ENCODE measurements at places on chromosomes 7 and 10. TPM values are rescaled to one million over a fixed set of nuclear protein-coding genes. Genes with fewer than 3 reads are reported as not detected.

The HKDC1 gene
- total RNA-seq: not detected

The ADRA2A gene
- total RNA-seq: 0.32 TPM

The FAM241B gene
- 50.1 TPM for total RNA-seq

The NEUROD6 gene
- total RNA-seq: not detected

The PRTFDC1 gene
- total RNA-seq: 14.4 TPM

The PLEKHS1 gene
- total RNA-seq: not detected

The FGFR2 gene
- total RNA-seq: 7.4 TPM

The EIF4H gene
- 234 TPM for total RNA-seq

The OPN4 gene
- not detected for total RNA-seq

The CD36 gene
- 1.7 TPM for total RNA-seq

The ICA1 gene
- 9.8 TPM for total RNA-seq

The LIPJ gene
- 0.22 TPM for total RNA-seq

The FRAT1 gene
- 10.0 TPM for total RNA-seq

DNA sequence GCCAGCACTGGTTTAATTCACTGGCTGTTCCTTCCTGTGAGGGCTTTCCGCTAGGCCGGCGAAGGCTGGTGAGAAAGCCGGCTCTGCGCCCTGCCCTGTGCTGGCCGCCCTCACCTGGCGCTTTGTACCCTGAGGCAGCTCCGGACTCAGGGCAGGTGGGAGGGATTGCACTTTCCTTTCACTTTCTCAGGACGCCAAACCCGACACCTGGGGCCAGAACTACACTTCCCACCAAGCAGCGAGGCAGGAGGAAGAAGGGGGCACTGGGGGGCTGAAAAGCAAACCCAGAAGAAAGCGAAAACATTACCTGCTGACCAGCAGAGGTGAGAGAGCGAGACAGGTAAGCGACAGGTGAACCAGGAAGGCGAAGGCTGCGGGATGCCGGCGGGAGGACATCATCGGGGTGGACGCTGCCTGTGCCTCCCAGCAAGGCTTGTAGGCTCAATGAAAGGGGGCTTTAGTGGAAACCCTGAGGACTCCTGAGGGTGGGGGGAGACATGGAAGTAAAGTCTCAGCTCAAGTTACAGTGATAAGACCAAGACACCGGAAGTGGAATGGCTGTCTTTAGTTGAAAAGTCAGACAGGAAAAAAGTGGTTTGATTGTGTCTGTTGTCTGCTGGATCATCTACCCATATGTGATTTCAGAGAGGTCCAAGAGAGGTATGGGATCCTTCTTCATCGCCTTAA, at the start of gene RAB19:
RAB19 (plus strand) TSS at position 181 of the 687 bp plus-strand sequence. CDS start 3,589 bp downstream, outside the sequence.
- H3K27ac ChIP-seq: no peak within 1 kb of the TSS
- peaks cover 8% of the 10 kb centered on the region for H3K4me1 ChIP-seq
- no peaks in the 10 kb centered on the region for H3K36me3 ChIP-seq
- DNase-seq: no peak
- peaks cover 5% of the 10 kb centered on the region for H3K27me3 ChIP-seq

- no peak for DNase-seq
- peaks cover 1% of the 10 kb centered on the region for H3K27me3 ChIP-seq
- H3K4me1 ChIP-seq: peaks cover 38% of the 10 kb centered on the region
- no peaks in the 10 kb centered on the region for H3K36me3 ChIP-seq
- H3K27ac ChIP-seq: peak overlapping the region; percentile 80
Measured at GRCh38 chr10:84334811-84335210, 6.4 kb downstream of the CCSER2 start.

GRCh38 chr10:93707623-93708022, 5.2 kb upstream of the FRA10AC1 start:
- no peaks in the 10 kb centered on the region for H3K27me3 ChIP-seq
- DNase-seq: no peak
- H3K36me3 ChIP-seq: no peaks in the 10 kb centered on the region
- no peak overlapping the region for H3K4me3 ChIP-seq

DNA sequence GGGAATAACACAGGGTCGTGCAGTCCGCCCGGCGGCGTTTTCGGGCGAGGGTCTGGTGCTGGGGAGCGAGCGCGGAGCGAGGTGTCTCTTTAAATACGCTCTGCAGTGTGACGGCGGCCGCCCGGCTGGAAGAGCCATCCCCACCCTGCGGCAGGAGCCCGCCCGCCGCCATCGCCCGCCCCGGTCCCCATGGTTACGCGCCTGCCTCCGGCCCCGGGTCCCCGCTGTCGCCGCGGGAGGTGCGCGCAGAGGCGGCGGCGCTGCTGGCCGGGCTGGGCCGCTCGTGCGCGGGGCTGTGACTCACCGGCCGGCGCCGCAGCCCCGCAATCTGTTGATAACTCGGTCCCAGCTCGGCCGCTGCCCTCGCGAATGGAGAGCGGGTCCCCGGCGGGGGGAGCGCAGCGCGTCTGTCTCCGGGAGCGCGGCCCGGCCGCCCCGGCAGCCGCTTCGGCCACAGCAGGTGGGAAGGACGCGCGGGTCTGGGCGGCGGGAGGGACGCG, at the start of gene ADGRA1:
ADGRA1 (plus strand) TSS at position 246 of the 500 bp plus-strand sequence. CDS start 986 bp downstream, outside the sequence.
- peak within 1 kb of the TSS; percentile 86 for H3K4me3 ChIP-seq
- peak; percentile 84 for DNase-seq
- peaks cover 13% of the 10 kb centered on the region for H3K4me1 ChIP-seq
- H3K27ac ChIP-seq: peak within 1 kb of the TSS; percentile 69
- H3K27me3 ChIP-seq: peaks cover 5% of the 10 kb centered on the region

DNA sequence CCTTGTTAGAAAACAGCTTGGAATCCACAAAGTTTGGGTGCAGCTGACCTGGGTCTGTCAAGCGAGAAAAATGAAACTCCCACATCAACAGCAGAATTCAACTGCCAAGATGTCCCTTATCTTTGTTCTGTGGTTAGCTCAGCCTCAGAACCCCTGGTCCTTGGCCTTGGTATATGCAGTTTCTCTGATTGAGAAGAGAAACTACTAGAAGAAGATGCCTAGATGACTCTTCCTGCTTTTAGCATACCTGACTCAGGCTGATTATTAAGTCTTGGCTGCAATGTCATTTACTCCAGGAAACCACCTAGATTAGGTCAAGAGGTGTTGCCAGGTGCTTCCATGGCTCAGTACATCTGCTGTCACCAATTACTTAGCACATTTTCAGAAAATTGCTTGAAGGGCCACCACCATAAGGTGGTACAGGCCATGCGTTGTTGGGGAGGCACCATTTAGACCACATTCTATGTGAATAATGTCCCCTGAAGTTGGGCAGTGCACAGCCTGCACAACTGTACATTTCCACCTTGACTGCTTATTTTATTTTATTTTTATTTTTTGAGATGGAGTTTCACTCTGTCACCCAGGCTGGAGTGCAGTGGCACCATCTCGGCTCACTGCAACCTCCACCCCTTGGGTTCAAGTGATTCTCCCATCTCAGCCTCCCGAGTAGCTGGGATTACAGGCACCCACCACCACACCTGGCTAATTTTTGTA, 59.4 kb upstream of the ZNF438 start:
- H3K27ac ChIP-seq: no peak overlapping the region
- H3K36me3 ChIP-seq: peaks cover 5% of the 10 kb centered on the region
- H3K27me3 ChIP-seq: peaks cover 3% of the 10 kb centered on the region
- H3K4me1 ChIP-seq: peaks cover 9% of the 10 kb centered on the region
- no peak for DNase-seq

GRCh38 chr7:85587785-85588184, 400.9 kb upstream of the SEMA3D start:
- H3K4me1 ChIP-seq: peaks cover 3% of the 10 kb centered on the region
- no peaks in the 10 kb centered on the region for H3K27me3 ChIP-seq
- H3K4me3 ChIP-seq: no peak overlapping the region
- no peak for DNase-seq

DNA sequence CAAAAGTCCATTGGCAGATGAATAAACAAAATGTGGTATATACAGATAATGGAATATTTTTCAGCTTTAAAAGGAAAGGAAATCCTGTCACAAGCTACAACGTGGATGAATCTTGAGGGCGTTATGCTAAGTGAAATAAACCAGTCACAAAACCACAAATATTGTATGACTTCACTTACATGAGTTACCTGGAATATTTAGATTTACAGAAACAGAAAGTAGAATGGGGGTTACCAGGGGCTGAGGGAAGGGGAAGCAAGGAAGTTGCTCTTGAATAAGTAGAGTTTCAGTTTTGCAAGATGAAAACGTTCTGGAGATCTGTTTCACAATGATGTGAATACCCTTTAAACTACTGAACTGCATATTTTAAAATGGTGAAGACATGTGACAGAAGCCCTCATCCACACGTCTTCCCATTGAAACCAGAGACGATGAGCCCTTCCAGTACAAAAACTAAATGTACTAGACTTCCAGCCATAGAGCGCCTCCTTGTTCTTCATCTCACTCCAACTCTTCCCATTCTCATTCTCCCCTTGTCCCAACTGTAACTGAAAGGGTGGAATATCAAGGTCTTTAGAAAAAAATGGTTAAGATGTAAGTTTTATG, 62.4 kb downstream of the MICU1 start:
- H3K4me3 ChIP-seq: no peak overlapping the region

- DNase-seq: no peak
- H3K27ac ChIP-seq: no peak overlapping the region
- no peaks in the 10 kb centered on the region for H3K36me3 ChIP-seq
- peaks cover 3% of the 10 kb centered on the region for H3K4me1 ChIP-seq
- H3K27me3 ChIP-seq: peaks cover 1% of the 10 kb centered on the region
Measured at GRCh38 chr7:65809982-65810288, 62.9 kb upstream of the VKORC1L1 start.

- H3K4me1 ChIP-seq: no peaks in the 10 kb centered on the region
- H3K27me3 ChIP-seq: no peaks in the 10 kb centered on the region
- H3K36me3 ChIP-seq: no peaks in the 10 kb centered on the region
- no peak for DNase-seq
Measured at GRCh38 chr7:8702807-8703206, 269.4 kb downstream of the NXPH1 start.

- H3K27me3 ChIP-seq: peaks cover 4% of the 10 kb centered on the region
- H3K36me3 ChIP-seq: no peaks in the 10 kb centered on the region
- peaks cover 18% of the 10 kb centered on the region for H3K4me1 ChIP-seq
- H3K4me3 ChIP-seq: peak overlapping the region; percentile 35
Measured at GRCh38 chr10:6729861-6730344, 149.8 kb upstream of the PRKCQ start.

- H3K27ac ChIP-seq: no peak overlapping the region
- no peak for DNase-seq
Measured at GRCh38 chr10:102024799-102025198, 31.2 kb downstream of the ARMH3 start.

GRCh38 chr10:42952349-42952748, 124.5 kb upstream of the RET start:
- peaks cover 2% of the 10 kb centered on the region for H3K4me1 ChIP-seq
- peaks cover 9% of the 10 kb centered on the region for H3K36me3 ChIP-seq
- peak; percentile 74 for DNase-seq
- peaks cover 7% of the 10 kb centered on the region for H3K27me3 ChIP-seq
- H3K27ac ChIP-seq: peak overlapping the region; percentile 43

- no peaks in the 10 kb centered on the region for H3K36me3 ChIP-seq
- no peaks in the 10 kb centered on the region for H3K27me3 ChIP-seq
- H3K4me3 ChIP-seq: no peak overlapping the region
- no peak for DNase-seq
- peaks cover 2% of the 10 kb centered on the region for H3K4me1 ChIP-seq
- H3K27ac ChIP-seq: no peak overlapping the region
Measured at GRCh38 chr10:59588791-59589190, 120.9 kb downstream of the SLC16A9 start.

DNA sequence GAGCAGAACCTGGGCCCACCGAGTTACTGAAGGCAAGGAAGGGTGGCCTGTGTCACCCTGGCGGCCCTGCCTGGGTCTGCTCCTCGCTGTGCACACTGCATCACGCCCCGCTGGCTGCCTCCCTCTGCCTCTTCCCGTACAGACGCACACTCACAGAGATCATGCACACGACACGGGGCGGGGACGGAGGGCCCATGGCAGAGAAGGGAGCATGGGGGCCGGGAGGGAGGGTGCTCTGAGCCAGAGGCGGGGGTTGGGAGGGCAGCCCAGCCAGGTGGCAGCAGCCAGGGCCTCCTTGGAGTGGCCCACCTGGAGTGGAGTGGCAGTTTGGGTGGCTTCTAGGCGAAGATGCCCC, 16.6 kb downstream of the BUD23 start:
- peaks cover 21% of the 10 kb centered on the region for H3K4me1 ChIP-seq
- no peak overlapping the region for H3K4me3 ChIP-seq
- H3K36me3 ChIP-seq: peaks cover 3% of the 10 kb centered on the region
- peaks cover 6% of the 10 kb centered on the region for H3K27me3 ChIP-seq
- DNase-seq: no peak
- peak overlapping the region; percentile 8 for H3K27ac ChIP-seq

DNA sequence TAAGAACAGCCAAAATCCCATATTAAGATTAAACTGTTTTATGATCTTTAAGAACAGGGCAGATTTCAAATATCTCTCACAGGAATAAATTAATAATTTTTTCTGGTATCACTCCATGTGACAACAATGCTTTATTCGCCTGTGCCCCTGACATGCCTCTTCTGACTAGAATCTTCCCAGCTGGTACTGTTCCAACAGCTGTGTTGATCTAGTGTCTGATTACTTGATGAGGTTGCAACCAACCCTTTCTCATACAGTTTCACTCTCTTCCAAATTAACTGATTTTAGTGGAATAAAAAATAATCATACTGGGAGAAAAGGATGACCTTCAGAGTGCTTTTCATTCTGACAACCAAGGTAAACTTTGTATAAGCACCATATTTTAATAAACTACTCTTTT, 151.9 kb downstream of the CHRM2 start:
- no peak overlapping the region for H3K4me3 ChIP-seq
- H3K36me3 ChIP-seq: no peaks in the 10 kb centered on the region
- no peak overlapping the region for H3K27ac ChIP-seq

DNA sequence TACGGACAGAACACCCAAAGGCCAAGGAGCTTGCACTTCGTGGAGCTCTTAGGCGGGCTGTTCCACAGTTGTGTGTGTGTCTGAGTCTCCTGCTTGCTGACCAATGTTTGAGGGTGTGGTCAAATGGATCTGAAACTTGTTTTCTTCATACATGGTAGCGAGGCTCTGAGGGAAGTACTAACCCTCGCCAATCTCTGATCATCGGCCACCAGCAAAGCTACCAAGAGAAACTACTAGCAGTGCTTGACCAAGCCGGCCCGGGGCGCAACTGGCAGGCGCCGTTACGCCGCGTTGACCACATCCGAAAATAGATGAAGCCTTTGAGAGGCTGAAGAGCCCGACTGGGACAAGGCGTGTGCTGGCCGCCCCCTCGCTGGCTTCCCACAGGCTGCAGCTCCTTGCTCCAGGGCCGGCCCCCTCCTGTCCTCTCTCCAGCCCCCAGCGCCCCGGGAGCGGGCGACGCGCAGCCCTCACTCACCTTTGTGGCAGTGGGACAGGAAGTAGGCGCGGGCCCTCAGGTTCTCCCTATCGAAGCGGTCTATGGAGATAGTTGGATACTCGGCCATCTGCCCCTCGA, 384 bp downstream of the DCLRE1C start:
- no peaks in the 10 kb centered on the region for H3K36me3 ChIP-seq
- peaks cover 5% of the 10 kb centered on the region for H3K27me3 ChIP-seq
- H3K4me3 ChIP-seq: peak overlapping the region; percentile 93
- H3K4me1 ChIP-seq: peaks cover 4% of the 10 kb centered on the region
- H3K27ac ChIP-seq: peak overlapping the region; percentile 8
- DNase-seq: peak; percentile 49

GRCh38 chr7:149021725-149022062, 6.6 kb downstream of the PDIA4 start:
- H3K4me3 ChIP-seq: peak overlapping the region; percentile 26
- H3K27me3 ChIP-seq: no peaks in the 10 kb centered on the region
- H3K27ac ChIP-seq: peak overlapping the region; percentile 9
- H3K36me3 ChIP-seq: peaks cover 5% of the 10 kb centered on the region
- peaks cover 25% of the 10 kb centered on the region for H3K4me1 ChIP-seq

GRCh38 chr7:25720427-25720826, 431.6 kb upstream of the NFE2L3 start:
- DNase-seq: no peak
- no peak overlapping the region for H3K27ac ChIP-seq
- peaks cover 1% of the 10 kb centered on the region for H3K36me3 ChIP-seq
